Activated T-cell treated with anti-CD3 and anti-CD28 coated beads, Interleukin-2, amount 50 U/mL, for 72 hours (primary cell): ENCODE measurements at places on chromosomes 5 and 9. TPM values are rescaled to one million over a fixed set of nuclear protein-coding genes. Genes with fewer than 3 reads are reported as not detected.

GRCh38 chr9:37466037-37466709, 923 bp upstream of the ZBTB5 start:
- peak; percentile 41 for DNase-seq

The THBS4 gene
- 4.7 TPM for total RNA-seq

DNA sequence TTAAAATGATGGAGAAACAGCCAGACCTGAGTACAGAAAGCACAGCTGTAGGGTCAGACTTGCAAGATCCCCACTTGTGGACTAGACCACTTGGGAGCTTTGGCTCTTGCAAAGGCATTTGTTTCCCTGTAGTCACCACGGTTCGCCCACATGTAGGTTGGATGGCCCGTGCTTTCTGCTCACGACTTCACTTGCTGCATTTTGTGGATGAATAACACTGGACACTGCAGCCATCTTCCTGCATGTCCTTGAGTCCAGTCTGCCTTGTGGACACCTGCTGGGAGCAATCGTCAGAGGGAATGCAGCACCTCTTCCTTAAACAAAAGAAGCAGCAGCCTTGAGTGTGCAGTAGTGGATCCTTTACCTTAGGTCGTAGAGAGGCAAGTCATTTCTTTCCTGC, 372.9 kb upstream of the IRX2 start:
- no peak for DNase-seq

DNA sequence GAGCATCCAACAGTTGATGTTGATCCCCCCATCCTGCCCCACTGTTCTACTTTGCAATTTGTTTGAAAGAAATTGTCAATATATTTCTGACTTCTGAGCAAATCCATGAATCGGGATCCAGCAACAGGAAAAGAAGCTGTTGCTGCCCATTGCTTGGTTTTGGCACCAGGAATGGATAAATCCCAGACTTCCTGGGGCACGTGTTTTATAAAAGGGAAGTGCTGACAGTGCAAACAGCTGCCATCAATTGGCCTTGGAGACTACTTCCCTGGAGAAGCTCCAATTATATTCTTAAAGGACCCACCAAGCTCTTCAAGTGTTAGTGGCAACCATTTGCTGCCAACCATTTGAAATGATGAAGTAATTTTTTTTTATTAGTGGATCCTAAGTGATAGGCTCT, 13.7 kb downstream of the STK32A start:
- no peak for DNase-seq

- no peak for DNase-seq
Observed at GRCh38 chr5:21159510-21160059, 1171.6 kb upstream of the CDH18 start.

The NR6A1 gene
- total RNA-seq = 4.0 TPM

- DNase-seq = no peak
Observed at GRCh38 chr9:3951161-3951665, 348.7 kb downstream of the GLIS3 start.

DNA sequence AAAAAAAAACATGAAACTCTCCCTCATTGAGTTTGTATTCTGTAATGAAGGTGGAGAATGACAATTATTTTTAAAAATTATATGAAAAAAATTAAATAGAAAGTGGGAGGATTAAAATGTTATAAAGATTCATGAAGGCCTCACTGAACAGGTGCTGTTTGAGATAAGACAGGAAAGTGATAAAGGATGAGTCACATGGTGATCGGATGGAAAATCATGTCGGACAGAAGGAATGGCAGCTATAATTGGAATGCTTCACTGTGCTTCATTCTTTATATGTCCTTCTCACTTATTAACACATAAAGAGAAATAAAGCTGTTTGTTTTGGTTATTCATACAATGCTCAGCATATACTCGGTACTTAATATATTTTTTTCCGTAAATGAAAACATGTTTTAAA, 464.5 kb upstream of the RGMB start:
- DNase-seq = no peak

The USP20 gene
- 74.4 TPM for total RNA-seq

DNA sequence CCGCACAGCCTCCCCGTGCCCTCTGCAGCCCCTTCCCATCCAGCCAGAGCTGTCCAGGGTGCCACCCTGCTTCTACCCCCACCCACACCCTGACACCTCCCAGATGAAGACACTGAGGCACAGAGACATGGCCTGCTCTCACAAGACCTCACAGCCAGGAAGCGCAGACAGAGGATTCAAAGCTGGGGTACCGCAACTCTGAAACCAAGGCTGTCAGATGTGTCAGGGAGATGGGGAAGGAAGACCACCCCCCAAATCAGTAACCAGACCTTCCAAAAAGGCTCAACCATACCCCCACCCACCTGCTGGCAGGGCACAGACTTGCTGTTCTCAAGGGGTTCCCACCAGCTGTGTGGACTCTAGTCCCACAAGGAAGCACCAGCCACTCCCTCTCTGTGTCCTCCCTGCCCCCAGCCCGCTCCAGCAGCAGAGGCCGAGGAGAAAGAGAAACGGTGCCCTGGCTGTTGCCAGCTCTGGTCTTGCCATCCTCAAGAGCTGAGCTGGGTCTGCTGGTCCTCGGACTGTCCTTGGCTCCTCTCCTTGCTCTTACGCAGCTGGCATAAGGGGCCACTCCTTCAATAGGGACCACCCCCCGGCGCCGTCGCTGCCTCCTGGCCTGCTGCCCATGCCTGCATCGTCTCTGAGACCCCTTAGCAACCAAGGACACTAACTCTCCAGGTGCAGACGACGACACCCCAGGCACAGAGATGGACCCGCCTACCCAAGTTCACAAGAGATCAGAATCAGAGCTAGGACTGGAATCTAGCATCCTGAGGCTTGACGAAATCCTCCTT, 699 bp downstream of the AKNA start:
- no peak for DNase-seq

The SUSD3 gene
- total RNA-seq = 53.1 TPM

DNA sequence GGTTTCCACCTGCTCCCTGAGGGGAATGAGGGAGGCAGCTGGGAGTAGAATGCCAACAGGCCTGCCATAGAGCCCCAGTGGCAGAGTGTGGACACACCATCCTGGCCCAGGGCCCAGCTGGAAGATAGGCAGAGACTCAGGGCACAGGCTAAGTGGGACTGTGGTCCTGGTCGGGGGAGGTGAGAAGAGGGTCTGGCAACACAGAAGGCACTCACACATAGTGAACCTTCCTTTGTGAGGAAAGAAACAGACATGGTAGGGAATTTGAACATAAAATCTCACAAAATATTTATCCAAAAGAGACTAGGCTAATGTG, 41.2 kb downstream of the WDR36 start:
- no peak for DNase-seq

GRCh38 chr9:117917873-117918272, 213.7 kb downstream of the TLR4 start:
- no peak for DNase-seq

- no peak for DNase-seq
Observed at GRCh38 chr5:178595150-178595549, 5.0 kb upstream of the COL23A1 start.

The ZNF883 gene
- total RNA-seq = 0.89 TPM

DNA sequence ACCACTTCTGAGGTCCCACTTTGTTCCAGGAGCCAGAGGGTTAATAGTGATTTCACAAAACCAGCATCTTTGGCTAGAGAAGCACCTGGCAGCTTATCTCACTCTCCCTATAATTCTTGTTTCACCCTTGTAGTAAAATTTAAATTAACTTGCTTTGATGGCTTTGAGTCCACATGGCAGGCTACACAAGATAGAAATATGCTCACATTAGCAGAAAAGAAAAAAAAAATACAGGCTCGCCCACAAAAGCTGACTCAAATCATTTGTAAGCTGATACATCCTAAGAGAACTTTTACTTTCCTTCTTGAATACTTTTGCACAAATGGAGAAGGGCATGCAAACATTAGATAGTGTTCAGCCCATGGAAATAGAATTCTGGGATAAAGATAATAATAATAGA, 36.2 kb downstream of the TNFSF15 start:
- no peak for DNase-seq

- DNase-seq = no peak
Observed at GRCh38 chr9:91465420-91465819, 41.8 kb upstream of the NFIL3 start.

- no peak for DNase-seq
Observed at GRCh38 chr5:88092358-88092757, 176.3 kb downstream of the TMEM161B start.

- no peak for DNase-seq
Observed at GRCh38 chr9:106934442-106935238, 71.7 kb downstream of the ZNF462 start.

The CDK7 gene
- total RNA-seq = 52.2 TPM

GRCh38 chr9:137467161-137467581, 8.0 kb upstream of the NSMF start:
- DNase-seq = no peak

DNA sequence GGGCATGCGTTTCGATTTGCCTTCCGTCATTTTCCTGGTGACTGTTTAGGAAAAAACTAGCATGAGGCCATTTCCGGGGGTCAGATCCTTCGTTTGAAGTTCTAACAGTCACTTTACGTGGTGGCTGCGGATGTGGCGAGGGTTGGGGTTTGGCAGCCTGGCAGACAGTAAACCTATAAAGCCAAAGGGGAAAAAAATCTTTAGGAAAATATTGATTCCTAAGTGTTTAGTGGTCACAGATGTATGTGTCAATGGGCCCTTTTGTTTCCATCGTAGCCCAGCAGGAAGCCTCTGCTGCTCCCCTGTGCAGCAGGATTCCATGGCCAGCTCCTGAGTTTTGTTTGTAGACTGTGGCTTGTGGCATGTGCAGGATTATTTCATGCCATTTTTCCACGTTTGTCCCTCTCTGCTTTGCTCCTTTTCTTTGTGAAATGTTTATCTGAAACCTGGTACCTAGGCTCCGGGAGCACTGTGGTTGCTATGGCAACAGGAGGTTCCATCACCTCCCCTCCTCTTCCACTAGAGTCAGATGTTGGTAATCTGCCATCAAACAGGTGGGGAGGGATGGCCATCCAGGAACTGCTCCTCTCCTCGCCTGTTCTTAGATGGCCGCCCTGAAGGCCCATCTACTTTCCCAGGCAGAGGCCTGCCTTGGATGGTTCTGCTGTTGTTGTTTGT, 202.3 kb downstream of the AOPEP start:
- no peak for DNase-seq

The CDH12 gene
- not detected for total RNA-seq

The TEX48 gene
- total RNA-seq = 1.4 TPM

GRCh38 chr5:59133764-59134261, 550.9 kb downstream of the RAB3C start:
- no peak for DNase-seq

- no peak for DNase-seq
Observed at GRCh38 chr5:16815432-16815831, 120.7 kb downstream of the MYO10 start.

The TYRP1 gene
- not detected for total RNA-seq

The AFAP1L1 gene
- 0.17 TPM for total RNA-seq
